KBM-7 (cell line): ENCODE measurements at places on chromosomes 4 and X.
A peak's percentile ranks its signal among the peaks of the same experiment; 100 is the strongest.

GRCh38 chr4:109645874-109646710, 57.2 kb downstream of the CASP6 start:
- DNase-seq: no peak

- peak; percentile 84 for DNase-seq
These were observed 146.3 kb upstream of the RPS6KA3 start for GRCh38 chrX:20412871-20413486.

DNA sequence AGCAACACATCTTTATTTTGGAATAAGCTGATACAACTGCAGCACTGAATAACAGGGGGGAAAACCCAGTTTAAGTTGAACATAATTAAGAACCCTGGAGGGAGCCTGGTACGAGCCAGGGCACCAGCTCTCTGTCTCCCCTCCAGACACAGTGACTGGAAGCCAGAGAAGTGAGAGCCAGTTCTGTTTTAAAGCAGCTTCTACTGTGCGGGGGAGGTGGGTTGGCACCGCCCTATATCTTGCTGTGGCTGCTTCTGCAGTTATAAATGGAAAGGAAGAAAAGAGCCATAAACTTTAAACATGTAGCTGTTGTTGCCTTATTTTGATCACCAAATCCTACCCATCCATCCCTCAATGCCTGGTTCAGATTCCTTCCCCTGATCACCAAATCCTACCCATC, 207.9 kb upstream of the ANXA3 start:
- DNase-seq: no peak

GRCh38 chrX:15242899-15243555, 26.9 kb downstream of the ASB9 start:
- peak; percentile 29 for DNase-seq

GRCh38 chr4:7557456-7557855, 122.7 kb upstream of the PSAPL1 start:
- DNase-seq: no peak
